Stimulated activated CD4-positive, alpha-beta T cell treated with anti-CD3 and anti-CD28 coated beads, Interleukin-1b, Interleukin-23, amount 100 ng/mL, for 1 hour (primary cell): ENCODE measurements at places on chromosomes 6 and 20.

DNA sequence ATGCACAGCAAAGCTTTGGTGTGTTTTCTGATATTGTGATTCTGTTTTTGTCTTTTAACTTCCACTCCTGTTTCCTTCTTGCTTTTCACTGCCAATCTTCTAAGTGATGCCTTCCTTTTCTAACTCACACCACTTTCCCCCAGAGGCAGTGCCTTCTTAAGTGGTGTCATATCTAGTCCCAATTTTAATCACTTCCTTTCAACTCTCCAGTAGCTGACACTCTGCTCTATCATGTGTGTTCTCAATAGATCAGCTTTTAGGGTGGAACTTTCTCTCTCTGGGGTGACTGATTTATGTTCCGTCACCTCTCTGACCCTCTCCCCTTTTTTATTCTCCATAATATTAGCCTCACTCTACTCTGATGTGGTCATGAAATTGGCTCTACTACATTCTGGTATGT, 180.7 kb downstream of the CLVS2 start:
- no peak for DNase-seq

DNA sequence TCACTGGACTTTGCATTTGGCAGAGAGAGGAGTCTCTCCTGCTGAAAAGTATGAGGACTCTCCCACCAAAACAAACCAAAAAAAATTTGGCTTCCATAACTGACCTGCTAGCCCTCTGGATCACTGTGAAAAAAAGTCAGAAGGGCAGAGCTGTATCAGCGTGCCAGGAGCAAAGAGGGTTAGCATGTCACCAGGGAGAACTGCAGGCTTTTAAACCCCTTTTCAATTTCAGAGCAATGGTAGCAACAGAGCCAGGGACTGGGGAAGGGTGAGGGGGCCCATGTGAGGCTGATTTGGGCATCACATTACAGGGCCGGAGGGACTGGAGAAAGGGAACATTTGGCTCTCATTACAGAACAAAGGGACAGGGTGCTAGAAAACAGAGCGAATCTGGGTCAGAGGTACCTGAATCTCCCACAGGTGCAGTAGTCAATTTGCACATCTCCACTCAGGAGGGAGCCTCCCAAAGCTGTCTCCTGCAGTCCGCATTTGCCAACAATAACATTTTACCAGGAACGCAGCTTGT, 185.7 kb upstream of the EYA4 start:
- no peak for DNase-seq

GRCh38 chr20:58131151-58131550, 97.3 kb downstream of the ANKRD60 start:
- no peak for DNase-seq

- DNase-seq = no peak
Observed at GRCh38 chr20:831251-831650, 2.3 kb upstream of the FAM110A start.

- DNase-seq = no peak
Observed at GRCh38 chr6:44176762-44177509, 18.3 kb downstream of the CAPN11 start.

GRCh38 chr6:28776269-28777146, 147.3 kb downstream of the TRIM27 start:
- DNase-seq = no peak

DNA sequence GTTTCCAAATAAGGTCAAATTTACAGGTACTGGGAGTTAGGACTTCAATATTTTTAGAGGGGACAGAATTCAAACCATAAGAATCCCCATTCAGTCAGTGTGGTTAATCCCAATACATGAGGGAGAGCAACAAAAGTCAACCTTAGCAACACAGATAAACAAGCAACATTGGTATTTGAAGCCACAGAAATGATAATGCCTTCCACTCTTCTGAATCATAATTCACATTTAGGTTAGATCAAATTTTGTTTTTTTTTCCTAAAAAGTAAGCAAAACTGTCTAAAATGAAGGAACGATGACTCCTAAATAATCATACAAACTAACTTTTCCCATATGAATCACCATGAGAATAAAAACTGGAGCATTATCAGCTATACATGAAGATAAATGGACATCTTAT, 246.0 kb upstream of the TENT5A start:
- no peak for DNase-seq

GRCh38 chr6:126038234-126038633, 51.9 kb downstream of the TRMT11 start:
- no peak for DNase-seq

DNA sequence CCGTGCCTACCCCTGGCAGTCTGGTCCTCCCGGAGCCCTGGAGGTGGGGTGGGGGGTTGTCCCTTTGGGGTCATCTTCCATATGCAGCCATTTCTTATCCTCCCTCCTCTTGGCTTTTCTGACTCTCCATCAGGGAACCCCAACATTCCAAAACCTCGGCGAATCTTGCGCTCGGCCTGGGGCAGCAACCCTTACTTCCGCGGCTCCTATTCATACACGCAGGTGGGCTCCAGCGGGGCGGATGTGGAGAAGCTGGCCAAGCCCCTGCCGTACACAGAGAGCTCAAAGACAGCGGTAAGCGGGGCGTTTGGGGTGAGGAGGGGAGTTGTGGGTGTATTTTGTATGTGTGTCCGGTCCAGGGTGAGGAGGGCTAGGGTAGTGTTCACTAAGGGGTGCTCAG, 168.0 kb upstream of the RNF24 start:
- no peak for DNase-seq

DNA sequence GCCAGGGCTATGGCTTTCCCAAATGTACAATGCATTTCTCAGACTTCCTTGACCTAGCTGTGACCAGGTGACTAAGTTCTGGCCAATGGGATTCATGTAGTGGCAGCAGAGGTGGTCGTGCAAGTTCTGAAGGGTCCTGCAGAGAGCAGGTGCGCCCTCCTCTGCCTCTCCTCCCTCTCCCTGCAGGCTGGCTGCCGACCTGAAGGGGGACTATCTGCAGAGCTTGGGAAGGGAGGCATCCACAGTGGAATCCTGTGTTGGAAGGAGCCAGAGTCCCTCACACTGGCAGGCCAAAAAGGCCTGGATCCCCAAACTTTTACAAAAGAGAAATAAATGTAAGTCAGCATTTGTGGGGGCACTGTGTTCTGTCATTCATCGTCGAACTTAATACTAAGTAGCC, 66.6 kb downstream of the CDH26 start:
- DNase-seq = no peak

GRCh38 chr6:4316867-4317400, 181.6 kb upstream of the ECI2 start:
- DNase-seq = no peak

DNA sequence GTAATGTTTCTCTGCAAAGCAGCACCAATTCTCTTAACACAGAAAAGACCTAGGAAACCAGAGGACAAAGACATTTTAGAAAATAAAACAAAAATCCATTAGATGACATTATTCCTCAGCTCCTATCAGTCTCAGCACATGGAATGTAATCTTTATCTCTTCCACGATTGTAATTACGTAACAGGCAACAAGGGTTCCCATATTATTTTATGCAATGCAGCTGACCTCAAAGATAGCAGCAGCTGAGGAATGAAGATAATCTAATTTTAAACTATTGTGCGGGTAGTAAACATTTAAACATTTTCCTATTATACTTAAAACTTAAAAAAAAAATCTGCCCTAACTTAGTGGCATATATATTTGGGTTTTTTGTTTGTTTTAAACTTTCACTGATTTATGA, 33.0 kb upstream of the PTCHD4 start:
- no peak for DNase-seq

GRCh38 chr6:13545885-13546284, 28.5 kb upstream of the SIRT5 start:
- DNase-seq = no peak

DNA sequence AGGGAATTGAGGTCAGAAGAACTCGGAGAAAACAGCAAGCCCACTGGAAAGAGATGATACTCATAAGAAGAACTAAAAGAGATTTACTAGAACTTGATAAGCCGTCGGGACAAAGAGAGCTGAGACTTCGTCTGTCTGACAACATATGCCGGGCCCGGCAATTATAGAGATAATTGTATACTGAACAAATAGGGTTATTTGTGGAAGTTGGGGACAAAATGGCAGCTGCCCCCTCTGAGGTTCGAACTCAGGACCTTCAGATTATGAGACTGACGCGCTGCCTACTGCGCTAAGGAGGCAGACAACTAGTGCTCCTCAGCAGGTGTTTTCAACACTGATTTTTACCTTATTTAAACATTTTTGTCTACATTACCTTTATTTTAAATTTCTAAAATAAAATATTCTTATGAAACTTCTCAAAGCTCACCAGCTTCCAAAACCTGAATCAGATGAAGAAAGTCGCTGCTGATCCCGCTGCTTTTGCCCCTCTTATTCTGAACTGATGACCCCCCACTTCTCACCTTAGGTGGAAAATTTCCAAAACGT, 29.3 kb upstream of the TRIM27 start:
- peak; percentile 46 for DNase-seq

GRCh38 chr6:2545383-2546038, 205.2 kb downstream of the MYLK4 start:
- DNase-seq = no peak

- no peak for DNase-seq
Observed at GRCh38 chr6:105537981-105538578, 135.2 kb upstream of the PREP start.
